ENCODE measurements at places on chromosomes 1 and 21.
A peak's percentile ranks its signal among the peaks of the same experiment; 100 is the strongest.

DNA sequence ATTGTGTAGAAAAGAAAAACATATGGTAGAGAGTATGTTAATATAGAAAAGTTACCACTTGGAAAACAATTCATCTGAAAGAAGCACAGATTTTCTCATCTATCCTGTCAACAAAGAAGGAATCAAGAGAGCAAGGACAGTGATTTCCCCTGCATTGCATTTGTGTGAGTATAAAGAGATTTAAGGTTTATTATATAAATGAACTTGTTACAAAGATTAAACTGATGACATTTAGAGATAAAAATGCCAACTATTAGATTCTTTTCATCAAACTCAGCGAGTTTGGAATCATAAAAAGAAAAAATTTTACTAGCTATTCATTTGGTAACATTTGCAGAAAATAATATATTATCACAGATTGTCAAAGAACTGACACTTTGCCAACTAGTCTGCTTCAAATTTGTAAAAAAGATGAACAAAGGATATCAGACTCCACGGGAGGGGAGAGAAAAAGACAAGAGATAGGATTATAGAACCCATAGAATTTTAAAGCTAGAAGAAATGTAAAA, at the start of gene RGS21:
RGS21 (plus strand) TSS at position 51 of the 509 bp plus-strand sequence. CDS start 26,045 bp downstream, outside the sequence.
- H3K27ac ChIP-seq = no peak within 1 kb of the TSS
- no peaks in the 10 kb centered on the region for H3K36me3 ChIP-seq
- no peaks in the 10 kb centered on the region for H3K27me3 ChIP-seq
- no peak for DNase-seq

DNA sequence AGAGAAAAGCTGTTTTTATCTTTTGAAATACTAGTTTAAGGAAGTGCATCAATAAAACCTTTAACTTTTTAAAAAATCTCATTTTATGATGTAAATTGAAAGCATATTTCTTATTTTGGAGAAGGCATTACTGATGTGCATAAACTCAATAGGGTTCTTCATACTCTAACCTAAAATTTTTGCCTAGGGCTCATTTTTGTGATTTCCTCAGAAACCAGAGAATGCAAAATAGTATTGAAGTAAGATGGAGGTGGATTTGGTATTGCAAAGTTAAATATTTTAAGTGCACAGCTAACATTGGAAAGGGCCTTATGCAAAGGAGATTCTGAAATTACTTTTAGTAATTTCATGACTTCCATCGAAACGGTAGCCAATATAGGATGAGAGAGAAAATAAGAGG, 101.9 kb downstream of the PTGER3 start:
- no peak overlapping the region for H3K27ac ChIP-seq
- no peaks in the 10 kb centered on the region for H3K27me3 ChIP-seq
- DNase-seq = no peak
- no peaks in the 10 kb centered on the region for H3K4me1 ChIP-seq

- no peak overlapping the region for H3K4me3 ChIP-seq
- H3K36me3 ChIP-seq = no peaks in the 10 kb centered on the region
- H3K27me3 ChIP-seq = 0 out of 2 replicates have a peak, but pooled peaks cover 1% of the 10 kb centered on the region
- H3K4me1 ChIP-seq = no peaks in the 10 kb centered on the region
These were observed 109.8 kb upstream of the IVNS1ABP start for GRCh38 chr1:185426848-185427247.

DNA sequence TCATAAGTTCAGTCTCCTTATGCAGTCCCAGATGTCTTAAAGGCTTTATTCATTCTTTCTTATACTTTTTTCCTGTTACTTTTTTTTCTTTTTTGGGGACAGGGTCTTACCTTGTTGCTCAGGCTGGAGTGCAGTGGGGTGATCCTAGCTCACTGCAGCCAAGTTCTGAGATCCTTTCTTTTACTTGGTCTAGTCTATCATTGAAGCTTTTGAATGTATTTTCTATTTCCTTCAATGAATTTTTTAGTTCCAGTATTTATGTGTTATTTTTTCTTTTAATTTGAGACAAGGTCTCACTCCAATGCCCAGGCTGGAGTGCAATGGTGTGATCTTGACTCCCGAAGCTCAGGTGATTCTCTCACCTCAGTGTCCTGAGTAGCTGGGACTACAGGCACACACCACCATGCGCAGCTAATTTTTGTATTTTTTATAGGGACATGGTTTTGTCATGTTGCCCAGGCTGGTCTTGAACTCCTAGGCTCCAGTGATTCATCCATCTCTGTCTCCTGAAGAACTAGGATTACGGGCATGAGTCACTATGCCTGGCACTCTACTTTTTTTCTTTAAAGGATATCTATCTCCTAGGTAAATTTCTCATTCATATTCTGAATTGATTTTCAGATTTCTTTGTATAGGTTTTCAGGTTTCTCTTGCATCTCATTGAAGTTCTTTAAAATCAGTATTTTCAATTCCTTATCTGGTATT, 26.1 kb upstream of the GTF2B start:
- no peak overlapping the region for H3K4me3 ChIP-seq
- H3K36me3 ChIP-seq = no peaks in the 10 kb centered on the region
- peaks cover 26% of the 10 kb centered on the region for H3K4me1 ChIP-seq
- no peak for DNase-seq
- no peaks in the 10 kb centered on the region for H3K27me3 ChIP-seq

- peak overlapping the region; percentile 89 for H3K27ac ChIP-seq
- DNase-seq = peak; percentile 87
- H3K4me1 ChIP-seq = peaks cover 41% of the 10 kb centered on the region
- no peaks in the 10 kb centered on the region for H3K27me3 ChIP-seq
These were observed 2.9 kb downstream of the AGPAT3 start for GRCh38 chr21:43867948-43868347.

GRCh38 chr1:72284084-72284347, 1.7 kb upstream of the NEGR1 start:
- no peak overlapping the region for H3K27ac ChIP-seq
- peaks cover 24% of the 10 kb centered on the region for H3K4me1 ChIP-seq
- DNase-seq = no peak

DNA sequence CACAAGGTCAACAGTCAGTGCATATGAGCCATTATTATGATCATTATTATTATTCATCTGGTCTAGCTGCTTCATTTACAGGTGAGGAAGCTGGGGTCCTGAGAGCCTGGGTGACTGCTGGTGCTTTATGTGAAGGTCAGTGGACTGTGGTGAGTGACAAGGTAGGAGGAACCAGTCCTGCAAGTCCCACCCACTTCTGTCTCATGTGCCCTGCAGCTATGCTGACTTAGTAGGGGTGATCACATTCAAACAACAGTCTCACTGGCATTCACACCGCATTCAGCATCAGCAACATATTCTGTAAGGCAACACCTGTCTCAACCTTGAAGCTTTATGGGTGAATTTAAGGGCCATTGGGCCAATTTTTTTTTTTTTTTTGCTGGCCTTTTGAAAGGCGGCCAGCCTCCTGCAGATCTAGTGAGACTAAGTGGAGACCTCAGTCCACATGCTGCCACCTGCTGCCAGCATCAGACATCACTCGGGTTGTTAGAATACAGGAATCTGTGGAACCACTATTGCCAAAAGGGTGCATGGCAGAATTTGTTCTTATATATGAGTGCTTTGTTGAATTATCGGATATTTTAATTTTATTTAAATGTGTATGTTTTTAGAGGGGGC, 59.9 kb upstream of the CACNA1E start:
- no peak overlapping the region for H3K27ac ChIP-seq
- H3K27me3 ChIP-seq = no peaks in the 10 kb centered on the region
- no peaks in the 10 kb centered on the region for H3K4me1 ChIP-seq

GRCh38 chr1:157034137-157034800, 11.3 kb downstream of the ARHGEF11 start:
- H3K4me3 ChIP-seq = no peak overlapping the region
- no peak overlapping the region for H3K27ac ChIP-seq
- peak; percentile 13 for DNase-seq
- H3K36me3 ChIP-seq = no peaks in the 10 kb centered on the region
- H3K4me1 ChIP-seq = peaks cover 8% of the 10 kb centered on the region

DNA sequence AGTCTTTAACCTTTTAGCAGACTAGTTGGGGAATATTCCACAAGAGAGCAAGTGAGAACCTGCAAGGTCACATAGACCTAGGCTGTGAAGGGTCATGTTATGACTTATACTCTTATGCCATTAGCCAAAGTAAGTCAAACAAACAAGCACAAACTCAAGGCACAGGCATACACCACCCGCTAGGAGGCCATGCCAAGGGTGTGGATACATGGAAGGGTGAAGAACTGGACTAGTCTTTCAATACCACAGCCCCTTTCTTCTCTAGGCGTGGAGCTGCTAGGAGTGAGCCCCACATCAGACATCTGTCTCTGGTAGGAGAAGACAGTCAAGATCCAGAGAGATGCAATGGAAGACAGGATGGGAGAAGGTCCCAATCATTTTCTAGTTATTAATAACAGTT, 68.6 kb downstream of the BACH1 start:
- H3K27me3 ChIP-seq = no peaks in the 10 kb centered on the region
- H3K4me3 ChIP-seq = no peak overlapping the region
- DNase-seq = no peak

DNA sequence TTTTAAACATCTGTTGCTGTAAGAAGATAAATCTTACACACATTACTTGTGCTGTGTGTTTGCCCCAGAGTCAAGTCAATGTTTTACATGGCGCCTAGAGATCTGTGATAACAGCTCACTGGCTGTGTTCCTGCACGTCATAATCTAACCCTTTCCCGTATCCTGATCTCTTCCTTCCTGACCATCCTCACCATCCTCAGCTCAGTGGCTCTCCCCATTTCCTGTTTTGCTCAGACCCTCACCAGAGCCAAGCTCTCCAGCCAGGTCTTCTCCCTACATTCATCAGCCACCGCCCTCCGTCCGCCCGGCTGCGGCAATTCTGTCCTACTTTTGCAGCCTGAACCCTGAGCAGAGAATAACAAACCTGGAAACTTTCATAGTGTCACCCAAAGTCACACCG, 824.7 kb downstream of the USP25 start:
- H3K36me3 ChIP-seq = no peaks in the 10 kb centered on the region
- DNase-seq = no peak
- H3K27ac ChIP-seq = no peak overlapping the region
- no peaks in the 10 kb centered on the region for H3K27me3 ChIP-seq

- no peak overlapping the region for H3K4me3 ChIP-seq
- no peak overlapping the region for H3K27ac ChIP-seq
- H3K36me3 ChIP-seq = no peaks in the 10 kb centered on the region
- H3K4me1 ChIP-seq = peaks cover 76% of the 10 kb centered on the region
These were observed 51.4 kb upstream of the IRF2BP2 start for GRCh38 chr1:234661317-234661928.

DNA sequence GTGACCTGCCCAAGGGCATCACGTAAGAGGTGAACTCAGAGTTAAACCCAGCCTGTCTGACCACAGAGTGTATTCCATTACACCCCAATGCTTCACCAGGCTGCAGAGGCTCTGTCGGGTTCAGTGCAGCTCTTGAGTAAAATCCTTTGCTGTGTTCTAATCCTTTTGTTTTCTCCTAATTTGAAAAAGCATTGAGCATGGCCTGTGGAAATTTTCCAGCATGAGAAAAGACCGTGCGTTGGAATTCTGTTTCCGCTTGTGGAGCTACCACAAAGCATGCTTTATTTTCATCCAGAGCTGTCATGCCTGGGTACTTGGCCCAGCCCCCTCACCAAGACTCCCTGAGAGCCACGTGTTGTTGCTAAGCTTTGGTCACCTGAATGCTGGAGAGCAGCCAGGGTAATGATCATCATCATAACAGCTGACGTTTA, 317.6 kb downstream of the PRDM2 start:
- H3K4me1 ChIP-seq = no peaks in the 10 kb centered on the region
- no peak for DNase-seq
- no peaks in the 10 kb centered on the region for H3K36me3 ChIP-seq
- no peak overlapping the region for H3K27ac ChIP-seq

GRCh38 chr1:11594625-11595024, 59.6 kb downstream of the FBXO2 start:
- H3K36me3 ChIP-seq = no peaks in the 10 kb centered on the region
- H3K4me3 ChIP-seq = no peak overlapping the region
- H3K27me3 ChIP-seq = peaks cover 3% of the 10 kb centered on the region
- no peaks in the 10 kb centered on the region for H3K4me1 ChIP-seq
- DNase-seq = no peak

GRCh38 chr1:230145953-230146476, 79.0 kb downstream of the GALNT2 start:
- H3K4me1 ChIP-seq = peaks cover 50% of the 10 kb centered on the region
- no peak for DNase-seq
- H3K27ac ChIP-seq = no peak overlapping the region

GRCh38 chr1:29556657-29557056, 320.3 kb downstream of the PTPRU start:
- H3K4me1 ChIP-seq = no peaks in the 10 kb centered on the region
- H3K4me3 ChIP-seq = no peak overlapping the region
- DNase-seq = no peak
- no peaks in the 10 kb centered on the region for H3K36me3 ChIP-seq
- H3K27me3 ChIP-seq = no peaks in the 10 kb centered on the region
- no peak overlapping the region for H3K27ac ChIP-seq

- no peaks in the 10 kb centered on the region for H3K36me3 ChIP-seq
- no peaks in the 10 kb centered on the region for H3K27me3 ChIP-seq
- no peak overlapping the region for H3K27ac ChIP-seq
- H3K4me3 ChIP-seq = no peak overlapping the region
- DNase-seq = no peak
These were observed 90.1 kb downstream of the DTL start for GRCh38 chr1:212125654-212126053.

GRCh38 chr1:4110888-4111287, 210.8 kb upstream of the C1orf174 start:
- H3K27ac ChIP-seq = no peak overlapping the region
- peaks cover 43% of the 10 kb centered on the region for H3K27me3 ChIP-seq
- no peaks in the 10 kb centered on the region for H3K4me1 ChIP-seq
- no peak for DNase-seq

DNA sequence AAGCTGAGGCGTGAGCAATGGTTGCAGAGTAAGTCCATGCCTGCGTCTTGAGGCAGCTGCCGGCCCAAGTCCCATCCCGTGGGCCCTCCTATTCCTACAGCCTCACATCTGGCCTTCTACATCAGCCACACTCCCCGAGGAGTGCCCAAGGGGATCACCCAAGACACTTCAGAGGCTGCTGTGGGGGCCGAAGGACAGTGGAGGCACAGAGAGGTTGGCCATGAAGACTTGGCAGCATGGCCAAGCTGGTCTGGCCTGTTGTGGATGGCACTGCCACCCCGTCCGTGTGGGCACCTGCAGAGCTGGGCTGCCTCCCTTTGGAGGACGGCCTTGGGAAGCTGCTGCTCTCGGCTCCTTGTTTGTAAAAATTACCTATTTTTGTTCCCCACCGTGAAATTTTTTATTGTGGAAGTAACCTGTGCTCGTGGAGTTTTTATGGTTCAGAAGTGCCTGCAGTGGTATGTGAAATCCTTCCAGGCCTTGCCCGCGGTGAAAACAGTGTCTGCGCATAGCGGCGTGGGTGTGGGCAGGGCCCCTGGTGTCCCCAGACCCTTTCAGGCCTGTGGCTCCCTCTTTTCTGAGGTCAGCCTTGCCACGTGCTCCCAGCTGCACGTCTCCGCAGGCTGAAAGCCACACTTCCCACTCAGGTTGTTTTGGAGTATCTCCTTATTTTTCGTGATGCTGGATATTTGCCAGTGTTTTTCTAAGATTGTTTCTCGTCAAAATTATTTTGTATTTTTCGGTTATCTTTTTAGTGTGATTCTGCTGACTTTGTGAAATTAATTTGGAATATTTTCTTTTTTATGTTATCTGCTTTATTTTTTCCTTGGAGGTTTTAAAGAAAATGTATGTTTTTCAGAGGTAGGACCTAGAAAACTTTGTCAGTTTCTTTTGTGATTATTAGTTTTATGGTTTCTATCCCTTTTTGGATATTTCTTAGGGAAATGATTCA, 20.6 kb downstream of the SLX9 start:
- no peak overlapping the region for H3K4me3 ChIP-seq
- H3K36me3 ChIP-seq = peaks cover 81% of the 10 kb centered on the region
- H3K27me3 ChIP-seq = no peaks in the 10 kb centered on the region
- no peak for DNase-seq
- H3K4me1 ChIP-seq = no peaks in the 10 kb centered on the region

- H3K4me1 ChIP-seq = no peaks in the 10 kb centered on the region
- H3K36me3 ChIP-seq = no peaks in the 10 kb centered on the region
- no peak overlapping the region for H3K4me3 ChIP-seq
These were observed 36.7 kb downstream of the AJAP1 start for GRCh38 chr1:4690951-4691675.
